ENCODE measurements at places on chromosomes 12 and 14.
A peak's percentile ranks its signal among the peaks of the same experiment; 100 is the strongest.

- peak; percentile 97 for DNase-seq
Observed at GRCh38 chr12:78194448-78194847, 363.8 kb downstream of the NAV3 start.

- DNase-seq: no peak
Observed at GRCh38 chr12:30144777-30145683, 361.3 kb upstream of the TMTC1 start.

GRCh38 chr12:48978741-48979601 is 849 bp downstream of the WNT1 start:
- no peak for DNase-seq

- DNase-seq: peak; percentile 90
Observed at GRCh38 chr12:57836442-57837375, 9.8 kb downstream of the CTDSP2 start.

DNA sequence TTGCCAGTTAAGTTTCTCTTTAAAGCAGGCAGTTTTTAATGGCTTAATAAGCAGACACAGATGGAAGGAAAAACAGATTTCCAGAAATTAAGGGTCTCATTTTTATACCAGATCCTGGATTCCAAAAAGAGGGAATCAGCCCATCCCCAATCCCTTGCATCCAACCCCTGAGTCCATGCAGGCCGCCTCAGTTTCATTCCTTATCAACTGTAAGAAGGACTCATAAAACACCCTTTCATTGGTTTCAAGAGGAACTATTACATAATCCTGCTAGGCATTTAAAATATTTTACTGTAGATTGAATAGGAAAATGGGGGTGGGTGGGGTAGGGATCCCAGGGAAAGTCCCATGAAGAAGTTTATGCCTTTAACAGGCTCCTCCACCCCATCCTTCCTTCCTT is 9.4 kb downstream of the CCDC184 start:
- no peak for DNase-seq

DNA sequence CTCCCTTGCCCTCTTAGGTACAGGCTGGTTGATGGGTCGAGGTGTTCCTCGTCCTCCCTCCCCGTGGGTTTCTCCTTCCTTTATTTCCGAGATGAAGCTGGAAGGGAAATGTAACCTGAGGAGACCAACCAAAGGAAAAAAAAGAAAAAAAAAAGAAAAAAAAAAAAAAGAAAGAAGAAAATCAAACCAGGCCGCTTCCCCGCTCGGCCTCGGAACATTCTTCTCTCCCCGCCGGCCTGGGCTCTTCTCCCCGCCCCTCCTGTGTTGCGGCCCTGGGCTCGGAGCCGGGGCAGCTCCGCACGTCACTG is 1.6 kb upstream of the NFATC4 start:
- no peak for DNase-seq

- DNase-seq: peak; percentile 82
Observed at GRCh38 chr14:33914676-33915516, 36.0 kb downstream of the EGLN3 start.

DNA sequence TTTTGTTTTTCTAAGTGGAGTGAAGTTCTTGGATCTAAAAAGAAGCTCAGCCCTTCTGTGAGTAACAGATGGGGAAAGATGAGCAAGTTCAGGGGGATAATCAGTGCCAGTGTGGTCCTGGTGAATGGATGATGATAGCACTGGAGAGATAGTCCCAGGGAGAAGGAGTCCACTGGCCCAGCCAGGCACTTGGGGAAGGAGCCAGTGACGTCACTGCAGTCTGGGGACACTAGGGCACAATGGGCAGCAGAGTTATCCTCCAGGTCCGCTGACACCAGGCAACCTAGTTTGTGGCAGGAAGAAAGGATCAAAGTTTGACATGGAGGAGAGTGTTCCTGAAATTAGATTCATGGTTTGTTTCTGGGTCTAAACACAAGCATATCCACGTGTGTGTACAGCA is 101.5 kb downstream of the NTF3 start:
- no peak for DNase-seq

DNA sequence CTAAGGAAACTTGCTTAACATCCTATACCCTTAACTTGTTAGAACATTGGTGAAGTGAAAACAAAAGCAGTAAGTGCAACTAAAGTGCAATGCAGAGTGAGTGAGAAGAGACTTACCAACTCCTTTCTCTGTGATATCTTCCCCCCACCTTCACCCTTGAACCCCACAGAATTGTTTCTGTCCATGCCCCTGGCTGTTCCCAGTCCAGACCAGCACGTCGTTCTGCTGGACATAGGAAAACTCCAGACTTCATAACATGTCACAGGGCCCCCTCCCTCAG is 91.9 kb downstream of the DAD1 start:
- DNase-seq: no peak

- DNase-seq: no peak
Observed at GRCh38 chr14:92886337-92886736, 36.6 kb upstream of the CHGA start.

GRCh38 chr12:113880326-113880725 is 85.8 kb downstream of the RBM19 start:
- DNase-seq: no peak

DNA sequence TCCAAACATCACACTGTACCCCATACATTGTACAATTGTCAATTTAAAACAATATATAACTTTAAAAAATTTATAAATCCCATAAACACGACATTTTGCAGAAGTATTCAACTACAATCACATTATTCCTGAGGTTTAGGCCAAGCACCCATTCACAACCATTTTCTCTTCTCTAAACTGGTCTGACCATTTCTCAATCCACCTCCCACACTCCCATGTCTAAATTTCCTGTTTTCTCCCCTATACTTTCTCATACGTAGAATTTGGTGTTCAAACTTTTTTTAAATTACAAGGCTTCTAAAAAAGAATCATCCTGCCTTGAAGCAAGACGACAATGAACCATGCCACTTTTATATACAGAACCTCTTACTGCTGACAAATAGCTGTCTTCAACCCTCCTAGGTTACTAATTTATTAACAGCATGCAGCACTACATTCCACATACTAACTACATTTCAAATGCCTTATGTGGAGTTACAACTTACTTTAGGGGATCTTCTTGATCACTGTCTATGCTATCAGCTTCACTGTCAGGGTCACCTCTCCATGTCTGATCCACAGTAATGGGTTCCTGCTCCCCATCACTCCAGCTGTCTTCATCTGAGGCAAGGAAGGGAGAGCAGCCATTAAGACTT is 3.4 kb downstream of the KANSL2 start:
- DNase-seq: no peak

GRCh38 chr12:91144053-91144452 is 32.8 kb upstream of the LUM start:
- DNase-seq: peak; percentile 90

GRCh38 chr12:49675137-49675536 is 32.1 kb downstream of the FMNL3 start:
- DNase-seq: no peak

GRCh38 chr14:33668066-33668465 is 282.8 kb downstream of the EGLN3 start:
- DNase-seq: no peak

GRCh38 chr14:80522411-80522810 is 311.1 kb upstream of the DIO2 start:
- no peak for DNase-seq

- no peak for DNase-seq
Observed at GRCh38 chr12:104850781-104851180, 107.3 kb downstream of the SLC41A2 start.

GRCh38 chr12:122982477-122982815 is 2.0 kb downstream of the ARL6IP4 start:
- no peak for DNase-seq

GRCh38 chr12:12070674-12071656 is at the start of gene BCL2L14:
Gene BCL2L14, plus strand, starts transcription at chr12:12070939. Its CDS starts 8,367 bp downstream, at chr12:12079306.
- DNase-seq: no peak

DNA sequence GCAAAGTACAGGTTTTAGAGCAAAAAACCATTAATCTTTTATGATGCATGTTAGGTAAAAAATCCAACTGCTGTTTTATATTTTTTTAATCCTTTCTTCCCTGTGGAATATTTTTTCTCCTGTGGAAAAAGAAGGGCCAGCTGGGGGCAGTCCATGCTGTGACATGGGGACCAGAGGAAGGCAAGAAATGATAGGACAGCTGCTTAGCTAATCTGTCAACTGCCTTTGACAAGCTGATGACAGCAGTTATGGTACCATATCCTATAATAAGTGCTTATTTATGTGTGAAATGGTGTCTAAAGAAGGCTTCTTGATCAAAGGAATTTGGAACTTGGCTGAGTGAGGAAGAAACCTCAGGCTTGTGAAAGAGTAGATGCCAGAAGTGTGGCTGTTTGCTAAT is 452.4 kb upstream of the NOVA1 start:
- DNase-seq: no peak

GRCh38 chr12:114888448-114888847 is 204.5 kb upstream of the TBX3 start:
- DNase-seq: peak; percentile 47

GRCh38 chr12:114992443-114992842 is 308.5 kb upstream of the TBX3 start:
- DNase-seq: no peak

GRCh38 chr14:100911665-100912316 is 8.3 kb upstream of the RTL1 start:
- DNase-seq: no peak

DNA sequence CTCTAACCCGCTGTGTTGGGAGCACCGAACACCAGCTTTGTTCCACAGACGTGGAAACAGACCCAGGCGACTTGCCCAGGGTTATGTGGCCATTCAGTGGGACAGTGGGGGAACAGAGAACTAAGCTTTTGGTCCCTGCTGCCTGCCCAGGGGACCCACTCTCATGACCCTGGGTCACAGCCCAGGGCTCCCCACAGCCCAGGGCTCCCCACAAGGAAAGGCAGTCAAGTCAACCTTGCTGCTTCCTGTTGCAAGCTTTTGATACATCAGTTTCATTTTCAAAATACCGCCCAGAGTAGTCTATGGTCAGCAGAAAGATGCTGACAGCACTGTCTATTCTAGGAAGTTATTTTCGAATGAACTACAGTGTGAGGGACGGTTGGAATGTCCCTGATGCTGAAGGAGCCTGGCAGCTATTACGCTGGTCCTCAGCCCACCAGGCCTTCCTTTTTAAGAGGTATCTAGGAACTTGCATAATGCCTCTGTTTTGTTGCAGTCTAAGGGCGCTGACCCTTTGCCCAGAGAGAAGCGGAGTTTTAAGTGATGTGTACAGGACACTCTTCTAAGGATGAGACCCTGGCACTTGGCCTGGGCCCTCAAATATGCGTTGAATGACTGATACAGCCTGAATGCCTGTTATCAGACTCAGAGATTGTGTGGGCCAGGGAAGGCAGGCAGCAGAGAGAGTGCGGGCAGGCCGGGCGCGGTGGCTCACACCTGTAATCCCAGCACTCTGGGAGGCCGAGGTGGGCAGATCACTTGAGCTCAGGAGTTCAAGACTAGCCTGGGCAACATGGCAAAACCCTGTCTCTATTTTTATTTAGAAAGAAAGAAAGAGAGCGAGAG is 12.6 kb upstream of the TTC7B start:
- no peak for DNase-seq

DNA sequence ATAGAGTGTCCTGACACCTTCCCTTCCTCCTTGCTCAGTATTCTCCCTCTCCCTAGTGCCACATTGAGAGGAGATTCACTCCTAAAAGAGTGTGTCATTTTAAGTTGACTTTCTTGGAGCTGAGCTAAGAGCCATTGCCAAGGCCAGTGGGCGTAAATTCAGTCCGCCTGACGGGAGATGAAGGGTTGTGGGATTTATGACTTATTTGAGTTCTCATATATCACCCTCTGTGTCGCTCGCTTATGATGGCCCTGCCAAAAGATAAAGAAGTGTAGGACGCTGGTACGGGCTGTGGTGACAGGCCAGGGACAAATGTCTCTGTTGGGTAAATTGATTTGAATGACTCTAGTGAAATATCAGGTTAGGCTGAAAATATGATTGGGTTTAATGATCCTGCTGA is 867.4 kb downstream of the NRXN3 start:
- DNase-seq: no peak

- DNase-seq: no peak
Observed at GRCh38 chr12:11130999-11131398, 3.4 kb downstream of the TAS2R30 start.

DNA sequence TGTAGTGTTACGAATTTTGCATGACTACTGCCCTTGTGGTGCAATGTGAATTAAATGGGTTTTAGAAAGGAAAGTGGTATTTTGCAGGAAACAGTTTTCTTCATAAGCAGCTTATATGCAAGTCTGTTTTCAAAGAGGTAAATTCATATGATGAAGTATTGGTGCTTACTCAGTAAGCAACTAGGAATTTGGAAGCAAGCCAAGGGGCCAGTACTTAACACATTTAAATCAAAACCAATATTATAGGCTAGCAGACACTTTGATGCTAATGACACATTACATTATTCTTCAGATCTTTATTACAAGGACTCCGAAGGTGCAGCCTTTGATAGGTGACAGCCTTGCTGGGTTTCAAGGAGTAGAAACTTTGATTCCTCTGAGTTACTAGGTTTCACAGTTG is 23.1 kb downstream of the MGAT4C start:
- DNase-seq: peak; percentile 24

DNA sequence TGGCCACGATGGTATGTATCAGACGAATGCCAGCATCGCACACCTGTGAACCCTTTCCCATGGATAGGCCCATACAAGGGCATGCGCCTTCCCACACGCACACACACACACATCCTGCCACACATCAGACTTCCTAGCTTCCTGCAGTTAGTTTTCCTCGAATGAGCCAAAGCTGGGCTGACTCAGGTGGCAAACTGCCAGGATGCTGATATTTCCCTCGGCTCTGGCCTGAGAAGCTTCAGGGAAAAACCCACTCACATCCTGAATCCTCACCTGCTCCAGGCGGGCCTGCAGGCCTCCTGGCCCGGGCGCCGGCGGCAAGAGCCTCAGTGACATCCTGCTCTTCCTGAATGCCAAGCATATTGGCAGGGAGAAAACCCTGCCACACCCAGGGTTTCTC is 22.4 kb downstream of the CALM1 start:
- peak; percentile 97 for DNase-seq

DNA sequence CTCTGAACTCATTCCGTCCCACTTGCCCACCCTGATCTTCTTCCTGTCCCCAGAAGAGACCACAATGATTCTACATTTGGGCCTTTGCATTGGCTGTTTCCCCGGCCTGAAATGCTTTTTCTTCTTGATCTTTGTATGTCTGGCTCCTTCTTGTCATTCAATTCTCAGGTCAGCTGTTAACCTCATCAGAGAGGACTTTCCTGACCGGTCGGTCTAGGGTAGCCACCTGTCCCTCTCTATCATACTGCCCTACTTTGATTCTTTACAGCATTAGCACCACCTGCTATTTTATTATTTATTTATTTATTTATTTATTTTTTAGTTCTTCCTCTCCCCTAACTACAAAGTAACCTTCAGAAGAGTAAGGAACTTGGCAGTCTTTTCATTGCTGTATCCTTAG is 84.3 kb downstream of the DYRK2 start:
- DNase-seq: no peak

- no peak for DNase-seq
Observed at GRCh38 chr12:4223273-4223845, 50.2 kb upstream of the CCND2 start.

GRCh38 chr12:122064780-122065588 is 13.6 kb upstream of the MLXIP start:
- peak; percentile 96 for DNase-seq

DNA sequence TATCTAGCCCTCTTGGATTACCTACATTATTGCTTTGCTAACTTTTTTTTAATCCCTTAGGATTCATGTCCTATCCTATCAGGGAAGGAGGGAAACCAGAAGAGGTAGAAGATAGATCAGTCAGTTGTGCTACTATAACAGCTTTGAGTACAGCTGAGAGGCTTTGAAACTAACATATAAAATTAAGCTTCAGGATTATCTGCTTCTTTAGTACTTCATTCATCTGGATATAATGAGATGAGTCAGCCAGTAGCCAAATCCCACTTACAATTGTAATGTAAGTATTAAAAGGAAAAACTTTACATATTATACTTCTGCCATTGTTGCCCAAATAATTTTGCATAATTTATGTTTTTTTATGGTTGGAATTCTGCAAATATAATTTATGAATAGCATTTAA is 33.4 kb upstream of the ANO6 start:
- DNase-seq: no peak
